Activated CD4-positive, alpha-beta T cell treated with anti-CD3 and anti-CD28 coated beads, Interleukin-2, amount 50 U/mL, for 24 hours (primary cell): ENCODE measurements at places on chromosomes 2 and 18.

- no peak for DNase-seq
Measured at GRCh38 chr2:207337234-207338219, 171.8 kb upstream of the KLF7 start.

DNA sequence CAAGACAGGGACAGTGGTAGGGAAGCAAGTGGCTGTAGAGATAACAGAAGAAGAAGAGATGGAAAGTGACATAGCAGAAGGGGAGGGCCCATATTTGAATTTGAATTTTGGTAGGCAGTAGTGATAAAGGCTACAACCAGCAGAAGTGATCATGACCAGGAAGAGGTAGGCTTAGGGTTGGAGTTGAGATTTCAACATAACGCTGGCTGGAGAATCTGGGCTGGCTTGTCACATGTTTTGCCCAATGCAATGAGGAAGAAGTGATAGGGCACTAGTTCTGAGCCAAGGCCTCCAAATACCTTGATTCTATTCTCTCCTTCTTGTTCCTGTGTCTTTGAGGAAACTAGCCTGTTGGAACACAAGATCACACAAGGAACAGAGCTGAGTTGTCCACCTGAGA lies 69.4 kb downstream of the SCG2 start:
- no peak for DNase-seq

- no peak for DNase-seq
Measured at GRCh38 chr2:22078701-22079100, 954.9 kb downstream of the TDRD15 start.

- DNase-seq, result no peak
Measured at GRCh38 chr2:168422584-168422983, 33.5 kb upstream of the CERS6 start.

- DNase-seq, result no peak
Measured at GRCh38 chr18:64055019-64055418, 85.1 kb downstream of the SERPINB8 start.

DNA sequence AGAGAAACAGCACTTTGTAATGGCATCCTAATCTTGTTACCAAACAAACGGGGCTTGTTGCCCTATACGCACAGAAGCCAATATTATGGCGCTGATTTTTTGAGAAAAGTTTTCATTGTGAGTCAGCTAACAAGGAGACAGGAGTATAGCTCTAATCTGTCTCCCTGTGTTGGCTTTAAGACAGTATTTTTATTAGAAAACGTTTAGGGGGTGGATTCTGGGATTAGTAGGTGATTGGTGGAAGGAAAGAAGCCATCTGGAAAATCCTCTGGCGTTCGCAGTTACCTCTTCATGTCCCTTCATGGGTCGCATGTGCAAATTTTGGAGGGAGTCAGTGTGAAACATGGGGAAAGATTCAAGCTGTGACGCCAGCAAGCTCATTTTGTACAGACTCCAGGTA lies 698 bp upstream of the TMEM237 start:
- DNase-seq, result no peak

DNA sequence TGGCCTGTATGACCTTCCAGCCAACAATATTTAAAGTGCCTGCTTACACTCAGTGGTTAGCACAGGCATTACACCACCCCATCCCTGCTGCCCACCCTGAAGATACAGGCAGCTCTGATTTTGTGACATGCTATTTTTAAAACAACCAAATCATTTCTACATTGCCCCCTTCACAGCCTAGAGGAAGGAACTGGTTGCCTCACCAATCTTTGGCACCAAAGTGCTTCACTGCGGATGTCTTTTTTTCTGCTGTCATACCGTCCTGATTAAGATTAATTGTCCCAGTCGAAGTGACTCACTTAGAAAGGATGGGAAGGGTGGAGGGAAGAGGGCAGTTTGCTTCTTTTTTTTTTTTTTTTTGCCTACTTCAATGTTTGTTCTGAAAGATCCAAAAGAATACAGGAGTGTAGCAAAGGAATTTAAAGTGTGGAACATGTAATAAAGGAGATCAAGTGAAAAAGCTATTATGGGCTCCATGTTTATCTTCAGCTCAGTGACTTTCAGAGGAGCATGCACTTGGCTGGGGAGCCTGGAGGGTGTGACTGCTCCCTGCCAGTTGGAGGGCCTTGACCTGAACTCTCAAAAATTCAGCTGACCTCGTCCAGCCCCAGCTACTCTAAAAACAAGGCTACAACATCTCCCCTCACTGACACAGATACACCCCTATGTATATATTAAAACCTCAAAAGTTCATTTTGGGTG lies 501.1 kb upstream of the TNP1 start:
- DNase-seq, result no peak
